Amygdala (tissue), 56 donors: ENCODE measurements at places on chromosomes 3 and 15.

- DNase-seq: no peak
Observed at GRCh38 chr3:71361334-71361890, 222.1 kb downstream of the FOXP1 start.

DNA sequence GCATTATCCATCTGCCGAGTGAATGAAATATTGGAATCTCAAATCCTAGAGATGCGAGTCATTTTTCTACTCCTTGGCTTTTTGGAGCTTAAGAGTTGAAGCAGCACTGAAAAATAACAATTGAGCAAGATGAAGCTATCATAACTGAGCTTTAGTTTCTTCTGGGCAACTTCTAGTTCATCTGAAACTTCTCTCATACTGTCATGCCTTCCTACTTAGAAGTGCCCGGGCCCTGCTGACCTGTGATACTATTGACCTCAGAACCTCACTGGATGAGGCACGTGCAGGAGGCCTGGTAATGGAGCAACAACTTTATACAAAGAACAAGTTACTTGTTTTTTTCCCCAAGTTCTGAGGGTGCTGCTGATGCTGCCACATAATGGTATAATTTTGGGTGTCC lies 48.5 kb upstream of the P3H2 start:
- no peak for DNase-seq

DNA sequence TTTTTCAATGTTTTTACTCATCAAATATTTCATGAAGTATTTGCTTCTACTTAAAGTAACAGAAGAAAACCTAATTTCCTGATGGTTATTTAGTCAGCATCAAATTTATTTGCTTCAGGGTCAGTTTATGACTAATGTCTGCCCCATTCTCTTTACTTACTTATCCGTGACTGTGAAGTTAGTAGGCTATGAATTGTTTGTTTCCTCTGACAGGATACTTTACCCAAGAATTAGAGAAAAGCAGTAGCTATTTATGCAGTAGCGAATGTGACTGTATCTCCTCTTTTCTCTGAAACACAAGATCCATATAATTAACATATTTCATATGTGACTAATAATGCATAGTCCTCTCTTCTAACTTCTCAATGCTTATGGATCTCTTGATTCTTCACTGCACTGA lies 329.9 kb upstream of the ROBO1 start:
- no peak for DNase-seq

DNA sequence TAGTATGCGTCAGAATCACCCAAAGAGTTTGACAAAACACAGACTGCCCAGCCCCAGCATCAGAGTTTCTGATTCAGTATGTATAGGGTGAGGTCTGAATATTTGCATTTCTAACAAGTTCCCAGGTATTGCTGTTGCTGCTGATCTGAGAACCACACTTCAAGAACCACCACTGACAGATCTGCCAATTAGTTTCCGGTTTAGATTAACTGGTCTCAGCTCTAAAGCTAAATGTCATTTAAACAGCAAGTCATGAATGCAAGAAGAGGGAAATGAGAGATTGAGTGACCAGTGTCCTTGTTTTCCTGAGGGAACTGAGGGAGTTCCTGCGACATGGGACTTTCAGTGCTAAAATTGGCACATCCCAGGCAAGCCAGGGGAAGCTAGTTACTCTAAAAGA lies 305.0 kb downstream of the ZNF385D start:
- DNase-seq: no peak

GRCh38 chr3:136802481-136802996 lies 16.4 kb upstream of the SLC35G2 start:
- no peak for DNase-seq

GRCh38 chr3:179840985-179841384 lies 188.1 kb downstream of the USP13 start:
- no peak for DNase-seq
